ENCODE measurements at places on chromosomes 16 and 17.

GRCh38 chr17:40177275-40177874 lies at the start of gene RAPGEFL1:
Gene RAPGEFL1, plus strand, starts transcription at chr17:40177470. Its CDS starts 392 bp downstream, at chr17:40177862.
- peak; percentile 67 for DNase-seq

- peak; percentile 35 for DNase-seq
These were observed 11.3 kb downstream of the TAF1C start for GRCh38 chr16:84175350-84176081.

- no peak for DNase-seq
These were observed 3.1 kb upstream of the SGCA start for GRCh38 chr17:50162466-50163254.

- no peak for DNase-seq
These were observed 41.9 kb downstream of the FAM20A start for GRCh38 chr17:68559316-68559715.

DNA sequence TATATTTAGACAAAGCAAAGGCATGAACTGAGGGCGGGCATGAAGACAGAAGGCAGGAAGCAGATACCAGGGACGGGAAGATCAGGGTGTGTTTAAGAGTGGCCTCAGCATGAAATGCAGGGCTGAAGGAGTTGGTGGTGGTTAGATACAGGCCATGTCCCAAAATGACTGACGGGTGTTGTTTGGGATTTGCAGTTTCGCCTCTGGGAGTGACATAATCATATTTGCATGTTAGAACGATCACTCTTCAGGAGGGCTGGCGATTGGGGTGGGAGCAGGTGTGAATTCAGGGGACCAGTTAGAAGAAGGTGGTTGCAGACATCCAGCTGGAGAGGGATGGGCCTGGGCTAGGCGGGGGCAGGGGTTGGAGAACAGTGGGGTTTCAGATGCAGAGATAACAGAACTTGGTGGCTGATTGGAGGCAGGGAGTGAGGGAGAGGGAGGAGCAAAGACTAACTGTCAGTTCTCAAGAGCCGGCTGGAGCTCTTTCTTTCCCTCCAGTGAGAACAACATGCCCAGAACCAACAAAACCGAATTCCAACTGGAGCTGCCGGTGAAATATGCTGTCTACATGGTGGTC lies 27.2 kb upstream of the ITGAX start:
- no peak for DNase-seq

DNA sequence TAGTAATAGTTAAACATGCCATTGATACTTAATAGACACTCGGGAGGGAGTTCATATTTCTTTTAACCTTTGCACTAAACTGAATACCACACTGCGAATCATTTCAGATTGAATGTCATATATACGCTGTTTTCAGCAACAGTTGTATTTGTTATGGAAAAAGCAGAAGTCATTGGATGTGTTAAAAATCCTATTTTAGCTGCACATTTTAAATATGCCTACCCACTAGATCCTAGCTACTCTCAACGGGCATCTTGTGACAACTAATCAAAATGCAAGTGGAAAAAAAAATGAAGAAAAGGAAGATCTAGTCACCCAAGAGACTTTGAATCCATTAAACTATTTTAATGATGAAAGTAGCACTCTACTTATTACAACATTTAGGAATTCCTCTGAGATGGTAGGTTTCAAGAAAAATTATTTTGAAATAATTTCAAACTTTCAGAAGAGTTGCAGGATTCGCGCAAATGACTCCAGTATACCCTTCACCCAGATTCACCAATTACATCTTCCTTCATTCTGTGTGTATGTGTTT lies 51.4 kb upstream of the MNT start:
- no peak for DNase-seq

GRCh38 chr16:30775392-30776188 lies 11.4 kb downstream of the ZNF629 start:
- peak; percentile 84 for DNase-seq

DNA sequence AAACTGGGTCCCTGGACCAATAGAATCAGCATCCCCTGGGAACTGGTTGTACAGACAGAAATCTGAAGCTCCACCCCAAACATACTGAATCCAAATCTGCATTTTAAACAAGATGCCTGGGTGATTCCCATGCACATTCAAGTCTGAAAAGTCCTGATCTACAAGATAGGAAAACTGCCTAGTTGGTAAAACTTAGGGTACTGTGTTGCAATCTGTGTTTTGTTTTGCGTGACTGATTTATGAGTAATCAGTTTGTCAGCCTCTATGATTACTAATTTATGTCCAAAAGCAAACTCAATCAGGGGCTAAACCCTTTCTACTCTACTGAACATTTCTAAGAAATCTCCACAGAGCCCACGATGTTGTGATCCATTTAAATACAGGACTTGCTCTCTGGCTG lies 103.8 kb downstream of the YPEL2 start:
- peak; percentile 72 for DNase-seq

- no peak for DNase-seq
These were observed 15.0 kb downstream of the PPY start for GRCh38 chr17:43927060-43927864.

DNA sequence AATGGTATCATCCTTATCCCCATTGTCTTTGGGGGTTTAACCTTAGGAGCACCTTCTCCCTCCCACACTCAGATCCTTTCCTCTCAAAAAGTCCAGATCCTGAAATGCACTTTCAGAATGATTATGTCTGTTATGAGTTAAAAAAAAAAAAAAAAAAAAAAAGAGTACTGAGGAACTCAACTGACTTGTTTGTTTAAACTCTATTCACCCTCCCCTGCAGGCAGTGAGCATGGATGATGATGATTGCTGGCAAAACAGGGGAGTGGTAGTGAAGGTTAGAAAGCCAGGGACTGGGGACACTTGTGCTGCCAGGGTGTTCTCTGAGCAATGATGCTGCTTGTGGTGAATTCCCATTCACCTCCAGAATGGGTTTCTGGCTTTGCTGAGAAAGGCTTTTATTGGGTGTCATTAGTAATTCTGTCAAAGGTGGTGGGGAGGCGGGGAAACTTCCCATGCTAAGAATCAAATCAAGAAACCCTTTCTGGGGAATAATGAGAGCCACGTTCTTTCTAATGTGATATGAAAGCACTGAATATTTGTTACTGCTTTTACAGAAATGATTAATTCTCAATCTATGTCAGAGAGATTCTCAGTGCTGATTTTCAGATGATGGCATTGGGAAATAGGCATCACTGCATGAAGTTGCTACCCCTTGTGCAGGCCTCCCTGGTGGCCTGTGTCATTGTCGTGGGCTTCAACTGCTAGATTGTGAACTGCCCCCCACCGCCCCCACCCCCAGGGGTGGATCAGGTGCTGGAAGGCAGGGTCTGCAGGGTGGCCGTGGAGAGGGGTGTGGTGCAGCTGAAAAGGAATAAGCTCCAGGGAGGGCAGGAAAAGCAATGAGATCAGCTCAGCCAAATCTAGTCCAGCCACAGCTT lies 14.1 kb downstream of the CCL4 start:
- DNase-seq, result no peak

GRCh38 chr17:80999536-81000333 lies 8.1 kb downstream of the CHMP6 start:
- no peak for DNase-seq

DNA sequence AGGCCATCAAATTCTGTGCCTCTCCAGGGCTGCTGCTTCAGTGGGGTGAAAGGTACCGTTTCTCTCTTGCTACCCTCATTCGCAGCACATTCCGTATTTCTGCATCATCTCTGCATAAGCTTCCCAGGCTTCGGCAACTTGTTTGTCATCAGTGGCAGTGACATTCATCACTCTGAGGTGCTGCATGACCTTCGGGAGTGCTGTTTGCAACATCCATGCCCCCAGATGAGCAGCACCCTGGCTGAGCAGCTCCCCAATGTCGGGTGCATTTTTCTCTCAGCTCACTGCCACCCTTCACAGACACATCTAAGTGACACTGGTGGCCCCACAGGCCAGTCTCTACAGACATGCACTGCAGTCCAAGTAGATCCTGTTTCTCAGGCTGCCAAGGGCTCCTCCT lies 3.8 kb downstream of the CREBBP start:
- peak; percentile 45 for DNase-seq

DNA sequence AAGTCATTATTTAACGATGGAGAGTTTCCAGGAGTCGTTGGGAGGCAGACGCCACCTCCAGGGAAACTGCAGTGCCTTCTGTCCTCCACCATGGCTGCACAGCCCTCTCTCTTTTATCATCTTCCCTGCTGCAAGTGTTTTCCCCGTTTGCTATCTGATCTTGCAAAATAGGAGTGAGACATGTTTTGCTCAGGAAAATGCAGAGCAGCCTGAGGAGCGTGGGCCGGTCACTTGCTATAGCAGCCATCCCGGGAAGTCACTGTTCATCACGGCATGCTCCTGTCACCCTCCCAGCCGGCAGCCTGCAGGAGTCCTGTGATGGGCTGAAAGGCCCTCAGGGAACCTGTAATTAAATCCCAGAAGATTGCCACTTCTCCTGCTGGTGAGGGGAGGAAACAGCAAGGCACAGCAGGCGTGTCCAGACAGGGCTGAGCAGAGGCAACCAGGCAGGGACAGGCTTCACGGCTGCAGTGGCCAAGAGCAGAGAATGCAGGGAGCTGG lies 143.1 kb downstream of the GSG1L start:
- no peak for DNase-seq

DNA sequence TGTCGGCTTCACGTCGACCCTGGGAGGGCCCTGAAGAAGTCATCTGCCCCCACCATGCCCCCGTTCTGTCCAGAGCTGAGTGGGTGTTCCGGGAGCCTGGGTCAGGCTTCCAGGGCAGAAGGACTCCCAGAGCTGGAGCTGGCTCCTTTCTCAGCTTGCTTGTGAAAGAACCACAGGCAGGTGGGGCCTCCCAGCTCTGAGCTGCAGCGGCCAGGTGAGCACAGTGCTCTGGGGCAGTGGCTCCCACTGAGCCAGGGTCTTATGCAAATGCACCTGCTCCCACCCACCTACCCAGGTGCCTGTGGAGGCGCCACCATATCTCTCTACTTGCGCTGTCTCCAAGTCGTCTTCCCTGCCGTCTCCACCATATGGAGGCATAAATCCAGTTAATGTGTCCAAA lies 140.0 kb upstream of the RPL38 start:
- DNase-seq, result no peak

GRCh38 chr16:11977376-11978041 lies 975 bp downstream of the SNX29 start:
- peak; percentile 82 for DNase-seq

DNA sequence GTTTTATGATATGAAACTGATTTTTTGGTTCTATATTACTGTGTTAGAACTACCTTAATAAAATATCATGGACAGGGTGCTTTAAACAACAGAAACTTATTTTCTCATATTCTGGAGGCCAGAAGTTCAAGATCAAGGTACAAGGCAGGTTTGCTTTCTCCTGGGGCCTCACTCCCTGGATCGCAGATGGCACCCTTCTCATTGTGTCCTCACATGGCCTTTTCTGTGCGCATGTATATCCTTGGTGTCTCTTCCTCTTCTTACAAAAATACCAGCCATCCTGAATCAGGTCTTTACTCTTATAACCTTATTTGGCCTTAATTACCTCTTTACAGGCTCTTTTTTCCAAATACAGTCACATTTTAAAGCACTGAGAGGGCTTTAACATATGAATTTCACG lies 906.1 kb downstream of the CDH11 start:
- no peak for DNase-seq

- DNase-seq, result no peak
These were observed 347.1 kb downstream of the SEC14L1 start for GRCh38 chr17:77487677-77488530.

DNA sequence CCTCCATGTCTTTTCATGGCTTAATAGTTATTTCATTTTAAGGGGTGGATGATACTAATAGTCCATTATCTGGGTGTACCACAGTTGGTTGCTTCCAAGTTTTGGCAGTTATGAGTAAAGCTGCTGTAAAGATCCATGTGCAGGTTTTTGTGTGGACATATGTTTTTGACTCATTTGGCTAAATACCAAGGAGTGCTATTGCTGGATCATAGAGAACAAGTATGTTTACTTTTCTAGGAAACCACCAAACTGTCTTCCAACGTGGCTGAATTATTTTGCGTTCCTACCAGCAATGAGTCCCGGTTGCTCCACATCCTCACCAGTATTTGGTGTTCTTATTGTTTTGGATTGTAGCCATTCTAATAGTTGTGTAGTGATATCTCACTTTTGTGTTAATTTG lies 181.9 kb downstream of the SPECC1 start:
- peak; percentile 88 for DNase-seq

- DNase-seq, result peak; percentile 25
These were observed 396.6 kb downstream of the CPPED1 start for GRCh38 chr16:12406926-12407690.

GRCh38 chr16:56987692-56988091 lies 1.7 kb upstream of the NLRC5 start:
- DNase-seq, result no peak

- DNase-seq, result no peak
These were observed 36.8 kb downstream of the HS3ST3B1 start for GRCh38 chr17:14337596-14338079.

DNA sequence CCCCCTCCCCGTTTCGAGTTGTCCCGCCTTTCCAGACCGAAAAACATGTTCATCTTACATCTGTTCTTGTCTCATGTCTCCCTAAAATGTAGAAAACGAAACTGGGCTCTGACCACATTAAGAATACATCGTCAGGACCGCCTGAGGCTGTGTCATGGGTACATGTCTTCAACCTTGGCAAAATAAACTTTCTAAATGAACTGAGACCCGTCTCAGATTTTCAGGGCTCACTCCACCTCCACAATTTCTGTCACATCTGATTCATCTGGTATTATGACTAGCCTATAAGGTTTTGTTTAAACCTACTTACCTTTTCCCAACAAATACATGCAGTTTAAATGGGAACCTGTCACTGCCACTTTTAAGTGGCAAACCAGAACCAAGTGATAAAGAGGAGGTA lies 621 bp downstream of the SDR42E1 start:
- no peak for DNase-seq

GRCh38 chr16:29029168-29029994 lies 44.5 kb downstream of the LAT start:
- DNase-seq, result peak; percentile 91

DNA sequence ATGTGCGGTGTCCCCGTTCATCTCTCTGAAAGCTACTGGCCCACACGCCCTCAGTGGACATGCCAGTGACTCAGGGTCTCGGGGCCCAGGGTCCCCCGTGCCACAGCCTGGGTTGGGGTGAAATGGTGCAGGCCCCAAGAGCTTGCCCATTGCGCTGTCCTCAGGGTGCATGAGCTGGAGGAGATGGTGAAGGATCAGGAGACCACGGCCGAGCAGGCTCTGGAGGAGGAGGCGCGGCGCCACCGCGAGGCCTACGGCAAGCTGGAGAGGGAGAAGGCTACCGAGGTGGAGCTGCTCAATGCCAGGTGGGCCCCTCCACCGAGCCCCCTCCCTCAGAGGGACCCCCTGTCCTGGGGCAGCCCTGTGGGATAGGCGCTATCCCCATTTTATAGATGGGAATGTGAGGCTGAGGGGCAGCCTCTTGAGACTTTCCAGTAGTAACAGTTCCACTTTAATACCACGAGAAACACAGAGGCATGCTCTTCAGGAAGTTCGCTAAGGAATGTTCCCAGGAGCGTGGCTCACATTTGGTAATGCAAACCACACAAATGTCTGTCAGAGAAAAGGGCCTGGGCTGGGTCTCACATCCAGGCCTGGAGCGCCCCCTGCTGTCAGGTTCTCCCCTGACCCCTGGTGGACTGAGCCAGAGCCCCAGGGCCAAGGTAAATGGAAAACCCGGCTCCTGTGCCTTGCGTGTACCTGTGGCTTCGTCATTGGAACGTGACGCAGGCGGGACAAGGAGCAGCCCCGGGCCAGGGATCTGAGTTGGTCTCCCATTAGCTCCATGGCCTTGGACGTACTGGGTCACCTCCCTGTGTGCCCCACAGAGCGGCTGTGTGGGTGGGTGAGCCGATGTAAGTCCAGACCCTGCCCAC lies 133.7 kb downstream of the RAB11FIP4 start:
- peak; percentile 90 for DNase-seq
